ENCODE measurements at places on chromosomes 3 and 15.

GRCh38 chr15:68815598-68815997 is 5.1 kb downstream of the ANP32A start:
- DNase-seq: no peak

- no peak for DNase-seq
Observed at GRCh38 chr3:138472141-138472825, 37.9 kb downstream of the ESYT3 start.

GRCh38 chr3:105444725-105445124 is 78.0 kb downstream of the ALCAM start:
- DNase-seq: no peak

- no peak for DNase-seq
Observed at GRCh38 chr3:142098964-142099363, 50.4 kb downstream of the TFDP2 start.

GRCh38 chr15:47932261-47932660 is 188.5 kb upstream of the SLC24A5 start:
- DNase-seq: no peak

Data from pancreas (tissue), 10 donors.